Stimulated activated CD4-positive, alpha-beta T cell treated with anti-CD3 and anti-CD28 coated beads, TNF-alpha, amount 100 ng/mL, for 1 hour (primary cell): ENCODE measurements at places on chromosomes 2 and 18.

DNA sequence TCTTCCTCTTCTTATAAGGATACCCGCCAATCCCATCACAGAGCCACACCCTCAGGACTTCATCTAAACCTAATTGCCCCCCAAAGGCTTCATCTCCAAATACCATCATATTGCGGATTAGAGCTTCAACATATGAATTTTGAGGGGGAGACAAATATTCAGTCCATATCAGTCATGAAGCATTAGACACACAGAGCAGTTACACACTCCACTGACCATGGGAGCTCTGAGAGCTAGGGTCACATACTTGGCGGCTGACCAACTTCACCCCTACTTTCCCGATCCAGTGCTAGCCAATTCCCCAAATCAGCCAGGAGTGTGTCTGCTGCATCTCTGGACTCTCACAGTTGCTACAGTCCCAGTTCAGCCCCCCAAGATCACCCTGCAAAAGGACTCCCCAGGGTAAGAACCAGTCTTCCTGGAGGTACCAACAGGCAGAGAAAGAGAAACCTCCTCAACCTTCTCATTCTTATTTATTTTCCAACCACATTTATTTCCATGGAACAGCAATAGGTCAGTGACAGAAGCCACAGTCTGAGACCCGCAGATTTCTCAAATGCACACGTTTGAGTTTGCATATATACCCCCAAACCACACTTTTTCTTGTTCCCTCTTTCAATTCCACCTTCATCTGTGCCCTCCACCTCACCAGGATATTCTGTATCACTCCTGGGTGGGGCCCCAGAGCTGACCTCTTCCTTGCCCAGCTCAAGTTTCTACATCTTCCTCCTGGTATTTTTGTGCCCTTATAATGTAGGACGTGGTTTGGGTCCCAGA is 33.3 kb downstream of the SPP2 start:
- no peak for DNase-seq

GRCh38 chr2:74645344-74645743 is 2.8 kb downstream of the M1AP start:
- no peak for DNase-seq

- DNase-seq, result no peak
Measured at GRCh38 chr2:143357966-143358365, 228.7 kb downstream of the ARHGAP15 start.

DNA sequence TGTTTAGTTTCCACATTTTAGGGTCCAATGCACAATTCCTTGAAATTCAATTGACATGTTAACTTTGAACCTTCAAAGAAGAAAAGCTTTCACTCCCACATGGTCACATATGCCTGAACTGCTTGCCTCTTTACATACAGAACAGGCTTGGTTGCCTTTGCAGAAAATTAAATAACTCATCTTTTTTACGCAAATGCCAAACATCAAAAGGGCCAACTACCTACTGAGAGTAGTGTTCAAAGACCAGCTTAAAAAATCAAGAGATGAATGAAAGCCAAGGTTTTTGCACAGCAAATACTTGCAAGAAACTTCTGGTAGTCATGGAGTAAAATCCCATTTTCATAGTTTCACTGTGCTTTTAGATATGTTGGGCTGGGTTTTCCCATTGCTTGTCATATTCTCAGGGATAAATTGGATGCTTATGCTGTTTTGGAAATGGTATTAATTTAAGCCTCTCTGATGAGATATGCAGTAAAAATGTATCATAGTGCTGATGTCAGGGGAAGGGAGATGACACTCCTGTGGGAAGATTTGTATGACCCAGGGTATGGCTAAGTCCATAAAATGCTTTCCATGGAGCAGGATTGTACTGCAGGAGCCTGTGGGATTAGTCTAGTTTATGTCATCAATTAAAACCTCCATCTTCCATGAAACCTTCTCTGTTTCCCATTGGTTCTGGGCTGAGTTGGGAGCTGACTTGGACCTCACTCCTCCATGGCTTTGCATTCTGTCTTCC is 60.6 kb upstream of the DARS1 start:
- DNase-seq, result no peak

- no peak for DNase-seq
Measured at GRCh38 chr18:21118806-21119205, 7.2 kb upstream of the ROCK1 start.

- no peak for DNase-seq
Measured at GRCh38 chr2:187900021-187900420, 345.8 kb upstream of the TFPI start.

- no peak for DNase-seq
Measured at GRCh38 chr2:98560256-98560771, 48.0 kb downstream of the COA5 start.

GRCh38 chr2:217798743-217799562 is 203.8 kb downstream of the TNS1 start:
- DNase-seq, result no peak

GRCh38 chr2:163312713-163313112 is 423.1 kb downstream of the FIGN start:
- DNase-seq, result no peak

- peak; percentile 77 for DNase-seq
Measured at GRCh38 chr2:231613663-231614558, 21.2 kb downstream of the TEX44 start.

- DNase-seq, result no peak
Measured at GRCh38 chr2:118786746-118787145, 60.7 kb downstream of the EN1 start.

GRCh38 chr18:9260388-9261380 is 73.9 kb upstream of the TWSG1 start:
- no peak for DNase-seq

DNA sequence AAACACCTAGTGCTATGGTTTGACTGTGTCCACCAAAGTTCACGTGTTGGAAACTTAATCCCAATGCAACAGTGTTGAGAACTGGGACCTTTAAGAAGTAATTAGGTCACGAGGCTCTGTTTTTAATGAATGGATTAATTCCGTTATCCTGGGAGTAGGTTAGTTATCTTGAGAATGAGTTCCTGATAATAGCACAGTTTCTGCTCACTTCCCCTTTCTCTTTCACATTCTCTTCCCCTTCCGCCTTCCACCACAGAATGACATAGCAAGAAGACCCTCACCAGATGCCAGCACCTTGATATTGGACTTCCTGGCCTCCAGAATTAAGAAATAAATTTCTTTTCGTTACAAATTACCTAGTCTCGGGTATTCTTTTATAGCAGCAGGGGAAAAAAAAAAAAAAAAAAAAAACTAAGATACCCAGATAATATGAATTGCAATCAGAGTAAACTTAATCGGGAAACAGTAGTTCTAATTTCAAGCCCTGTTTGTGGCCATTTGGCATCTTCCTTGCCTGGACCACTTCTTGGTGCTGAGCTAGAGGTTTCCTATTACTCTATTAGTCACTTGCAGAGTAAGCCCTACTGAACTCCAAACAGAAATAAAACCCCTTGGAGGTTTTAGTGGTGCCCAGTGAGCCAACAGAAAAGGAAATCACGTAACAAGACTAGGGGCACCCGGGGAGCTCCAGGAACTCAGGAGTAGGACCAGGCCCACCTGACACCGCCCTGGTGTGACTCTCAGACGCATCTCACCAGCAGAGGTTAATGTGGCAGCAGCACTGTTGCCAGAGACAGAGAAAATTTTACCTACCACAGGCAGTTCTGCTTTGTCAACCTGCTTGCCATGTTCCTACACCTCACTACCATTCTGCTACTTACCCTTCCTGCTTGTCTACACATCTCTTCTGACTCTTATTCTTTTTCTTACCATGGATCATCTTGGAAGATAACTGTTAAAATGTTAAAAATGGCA is 147.6 kb upstream of the CAB39 start:
- no peak for DNase-seq
